ENCODE measurements at places on chromosomes 3 and 15.

DNA sequence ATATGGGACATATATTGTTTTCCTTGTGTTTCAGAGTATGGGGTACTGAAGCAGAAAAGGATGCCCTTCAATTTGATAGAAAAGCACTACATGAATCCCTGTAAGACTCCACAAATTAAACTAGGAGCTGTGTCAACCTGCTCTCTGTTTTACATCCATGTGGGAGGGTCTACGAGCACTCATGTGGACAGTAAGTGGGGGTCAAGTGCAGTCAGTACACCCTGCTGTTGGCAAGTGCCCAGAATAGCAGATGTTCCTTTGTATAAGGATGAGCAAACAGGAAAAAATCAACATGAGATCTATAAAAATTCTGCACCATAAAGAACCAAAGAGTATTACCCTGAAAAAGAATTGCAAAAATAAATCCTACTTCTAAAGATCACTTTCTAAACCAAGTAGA lies 659.9 kb downstream of the SI start:
- no peak for DNase-seq

DNA sequence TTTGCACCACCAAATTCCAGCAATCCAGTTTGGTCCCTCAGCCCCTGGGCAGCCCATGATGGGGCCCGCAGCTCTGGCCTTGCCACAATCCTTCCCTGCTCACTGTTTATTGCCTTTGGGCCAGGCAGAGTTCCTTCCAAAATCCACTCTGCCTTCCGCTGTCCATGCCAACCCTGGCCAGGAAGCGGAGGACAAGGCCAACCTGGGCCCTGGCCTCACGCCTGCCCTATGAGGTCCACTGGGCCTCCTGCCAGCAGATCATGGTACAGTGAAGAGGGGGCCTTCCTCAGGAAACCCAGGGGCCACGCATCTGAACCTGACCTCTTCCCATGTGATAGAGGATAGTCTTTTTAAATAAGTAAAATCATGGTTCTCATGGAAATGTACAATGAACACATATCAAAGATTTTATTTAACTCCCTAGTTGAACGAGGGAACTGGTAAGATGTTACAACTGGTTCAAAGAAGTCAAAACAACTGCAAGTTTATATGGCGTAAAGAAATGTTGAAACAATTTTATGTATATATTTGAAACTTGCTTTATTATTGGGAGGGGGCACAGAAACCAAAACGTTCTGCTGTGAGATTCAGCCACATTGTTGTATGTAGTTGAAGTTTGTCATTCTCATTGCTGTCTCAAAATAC lies 95.8 kb upstream of the TNFAIP8L3 start:
- no peak for DNase-seq

DNA sequence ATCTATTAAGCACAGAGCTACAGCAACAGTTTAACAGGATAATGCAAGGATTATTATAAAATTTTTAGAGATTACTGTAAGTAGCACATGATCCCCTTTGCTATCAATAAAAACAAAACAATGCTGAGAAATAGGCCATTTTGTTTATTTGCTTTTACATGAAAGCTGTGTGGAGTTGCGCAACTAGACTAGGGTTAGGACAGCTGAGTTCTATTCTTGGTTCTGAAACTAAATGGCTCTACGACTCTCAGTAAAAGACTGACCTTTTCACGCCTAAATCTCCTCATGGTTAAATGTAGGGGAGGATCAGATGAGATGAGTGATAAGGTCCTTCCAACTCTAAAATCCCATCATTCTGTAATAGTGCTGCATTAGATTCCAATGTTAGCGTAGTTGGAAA lies 25.0 kb downstream of the KCNMB2 start:
- no peak for DNase-seq

DNA sequence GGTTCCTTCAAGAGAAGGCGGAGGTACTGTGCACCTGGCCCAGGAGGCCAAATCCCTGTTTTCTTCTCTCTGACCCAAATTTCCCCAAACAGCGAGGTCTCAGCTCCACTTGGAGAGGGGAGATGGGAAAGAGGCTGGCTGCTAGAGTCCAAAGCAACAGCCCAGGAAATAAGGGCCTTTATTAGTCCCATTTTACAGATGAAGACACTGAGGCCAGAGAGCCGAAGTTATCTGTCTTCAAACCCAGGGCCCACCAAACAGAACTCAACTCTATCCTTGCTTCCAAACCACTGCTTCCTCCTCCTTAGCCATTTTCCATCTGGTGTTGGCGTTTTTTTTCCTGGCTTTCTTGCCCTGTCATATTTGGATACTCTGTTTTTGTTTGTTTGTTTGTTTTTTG lies 22.0 kb upstream of the FLNB start:
- no peak for DNase-seq

- DNase-seq: no peak
Observed at GRCh38 chr3:176723758-176724393, 473.4 kb downstream of the TBL1XR1 start.

DNA sequence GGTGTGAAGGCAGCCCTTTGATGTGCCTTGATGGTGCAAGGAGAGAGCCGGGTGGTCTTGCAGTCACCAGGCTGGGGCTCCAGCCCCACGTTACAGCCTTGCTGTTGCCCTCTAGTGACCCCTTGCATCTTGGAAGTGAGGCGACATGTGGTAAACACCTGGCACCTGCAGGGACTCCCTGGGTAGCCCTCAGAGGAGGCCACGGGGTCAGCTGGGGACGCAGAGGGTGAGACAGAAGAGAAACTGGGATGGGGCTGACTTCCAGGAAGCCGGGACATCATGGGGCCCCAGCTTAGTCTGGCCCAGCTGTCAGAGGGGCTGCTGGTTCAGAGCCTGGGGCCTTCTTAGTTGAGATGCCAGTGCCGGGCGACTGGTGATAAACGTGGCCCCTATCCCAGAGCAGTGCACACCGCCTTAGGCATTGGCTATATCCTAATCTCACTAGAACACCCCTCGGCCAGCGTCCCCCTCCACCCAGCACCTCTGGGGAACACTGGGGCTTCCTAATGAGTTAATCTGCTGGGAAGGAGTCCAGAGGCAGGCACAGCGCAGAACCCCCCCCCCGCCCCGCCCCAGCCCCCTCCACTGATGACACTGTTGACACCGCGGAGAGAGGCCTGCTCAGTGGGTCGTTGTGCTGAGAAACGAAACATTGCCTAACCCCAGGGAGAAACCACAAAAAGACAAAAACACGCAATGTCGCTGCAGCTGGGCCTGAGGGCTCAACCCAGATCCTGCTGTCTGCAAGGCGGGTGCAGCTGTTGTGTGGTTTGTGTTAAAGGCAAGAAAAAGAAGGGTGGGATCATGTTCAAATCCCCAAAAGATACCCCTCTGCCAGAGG lies 60.5 kb upstream of the KLF13 start:
- DNase-seq: peak; percentile 86

DNA sequence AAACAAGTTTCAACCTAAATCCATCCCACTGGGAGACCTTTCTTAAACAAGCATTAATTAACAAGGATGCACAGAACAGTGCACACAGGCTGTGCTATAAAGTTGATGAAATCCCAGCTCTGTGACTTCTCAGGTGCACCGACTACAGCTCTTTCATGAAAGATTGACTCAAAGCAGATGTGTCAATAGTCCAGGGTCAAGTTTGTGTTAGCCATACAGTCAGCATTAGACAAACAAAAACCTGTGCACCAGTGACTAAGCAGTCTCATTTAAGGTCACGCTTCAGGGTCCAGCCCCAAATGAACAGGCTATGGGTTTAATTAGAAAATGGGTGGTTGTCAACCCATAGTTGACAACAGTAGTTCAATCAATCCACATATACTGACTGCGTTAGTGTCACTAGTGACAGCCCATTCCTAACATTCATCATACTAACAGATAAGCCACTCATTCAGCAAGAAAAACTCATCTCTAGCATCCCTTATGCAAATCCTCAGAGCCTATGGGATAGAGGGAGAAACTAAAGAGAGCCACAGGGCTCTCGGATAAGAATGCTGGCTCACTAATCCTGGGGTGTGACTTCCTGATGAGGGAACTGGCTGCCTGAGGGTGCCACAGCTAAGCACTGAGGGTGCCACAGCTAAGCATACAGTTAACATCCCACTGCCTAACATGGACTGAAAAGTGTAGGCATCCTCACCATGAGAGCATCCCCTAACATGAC lies 84.1 kb downstream of the WNT5A start:
- DNase-seq: no peak

GRCh38 chr15:62561059-62561519 lies 396.0 kb upstream of the C2CD4B start:
- no peak for DNase-seq

DNA sequence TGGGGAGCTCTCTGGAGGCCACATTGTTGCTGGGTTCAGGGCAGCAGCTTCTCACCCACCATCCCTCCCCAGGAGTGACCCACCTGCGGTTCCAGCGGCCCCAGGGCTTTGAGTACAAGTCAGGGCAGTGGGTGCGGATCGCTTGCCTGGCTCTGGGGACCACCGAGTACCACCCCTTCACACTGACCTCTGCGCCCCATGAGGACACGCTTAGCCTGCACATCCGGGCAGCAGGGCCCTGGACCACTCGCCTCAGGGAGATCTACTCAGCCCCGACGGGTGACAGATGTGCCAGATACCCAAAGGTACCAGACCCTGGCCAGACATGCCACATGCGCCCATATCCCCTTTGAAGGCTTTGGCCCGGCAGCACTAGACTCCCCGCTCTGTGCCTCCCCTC lies 26.1 kb downstream of the SHF start:
- DNase-seq: no peak

DNA sequence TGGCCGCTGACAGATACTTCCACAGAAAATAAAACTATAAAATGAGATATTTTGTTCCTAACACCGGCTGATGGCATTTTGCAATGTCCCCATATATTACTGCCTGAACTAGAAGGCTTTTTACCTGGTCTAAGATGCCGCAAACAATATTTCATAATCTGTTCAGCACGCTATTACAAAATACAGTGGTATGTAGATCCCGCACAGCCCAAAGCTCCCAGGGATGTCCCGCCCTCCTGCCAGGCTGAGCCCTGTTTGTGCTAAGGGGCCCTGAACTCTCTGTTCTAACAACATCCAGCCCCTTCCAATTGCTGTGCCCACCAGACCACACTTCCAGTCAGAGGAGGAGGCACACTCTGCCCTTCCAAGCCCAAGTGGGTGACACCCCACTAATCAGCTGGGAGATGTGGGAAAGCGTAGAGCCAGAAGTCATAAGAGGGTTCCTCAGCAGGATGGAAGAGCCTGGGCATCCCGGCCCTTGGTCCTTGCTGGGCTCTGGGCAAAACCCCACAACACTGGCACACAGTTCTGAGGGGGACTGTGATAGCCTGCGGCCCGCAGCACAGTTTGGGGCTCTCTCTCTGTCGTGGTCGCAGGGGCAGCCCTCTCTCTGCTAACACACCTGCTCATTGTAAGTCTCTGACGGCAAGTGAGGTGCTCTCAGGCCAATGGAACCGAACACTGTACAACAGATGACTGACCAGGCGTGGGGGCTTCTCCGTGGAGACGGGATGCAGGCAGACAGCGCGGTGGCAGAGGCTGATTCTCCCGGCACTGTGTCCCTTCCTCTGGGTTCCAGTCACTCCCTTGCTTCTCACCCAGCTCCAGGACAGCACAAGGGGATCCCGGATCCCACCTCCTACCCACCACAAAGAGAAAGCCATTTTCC lies 55.2 kb downstream of the PCSK6 start:
- no peak for DNase-seq

GRCh38 chr15:92907896-92908712 lies 8.0 kb downstream of the CHD2 start:
- peak; percentile 5 for DNase-seq

- no peak for DNase-seq
Observed at GRCh38 chr15:39239562-39239961, 341.3 kb upstream of the THBS1 start.
